ENCODE measurements at places on chromosomes 3 and 15.

- DNase-seq, result no peak
Observed at GRCh38 chr15:64694816-64695215, 80.6 kb downstream of the RBPMS2 start.

GRCh38 chr15:25055356-25056068 lies 100.7 kb downstream of the SNRPN start:
- no peak for DNase-seq

DNA sequence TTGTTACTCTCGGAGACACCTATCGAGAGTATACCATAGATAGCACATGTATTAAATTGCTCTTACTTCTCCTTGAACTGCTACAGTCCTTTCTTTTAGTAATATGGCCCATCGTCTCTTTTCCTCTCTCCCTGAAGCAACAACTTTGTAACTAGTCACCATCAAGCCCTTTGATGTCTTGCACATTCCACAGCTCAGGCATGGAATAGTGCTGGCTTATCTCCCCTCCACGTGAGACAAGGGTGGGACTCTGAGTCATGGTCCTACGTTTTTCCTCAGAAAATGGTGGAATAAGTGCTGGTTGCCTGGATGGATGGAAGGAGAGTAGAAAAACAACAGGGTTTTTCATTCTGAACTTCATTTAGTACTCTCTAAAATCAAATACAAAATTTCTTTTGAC lies 163.3 kb upstream of the MBNL1 start:
- DNase-seq, result no peak

GRCh38 chr3:48601622-48601994 lies 6.5 kb upstream of the COL7A1 start:
- no peak for DNase-seq

DNA sequence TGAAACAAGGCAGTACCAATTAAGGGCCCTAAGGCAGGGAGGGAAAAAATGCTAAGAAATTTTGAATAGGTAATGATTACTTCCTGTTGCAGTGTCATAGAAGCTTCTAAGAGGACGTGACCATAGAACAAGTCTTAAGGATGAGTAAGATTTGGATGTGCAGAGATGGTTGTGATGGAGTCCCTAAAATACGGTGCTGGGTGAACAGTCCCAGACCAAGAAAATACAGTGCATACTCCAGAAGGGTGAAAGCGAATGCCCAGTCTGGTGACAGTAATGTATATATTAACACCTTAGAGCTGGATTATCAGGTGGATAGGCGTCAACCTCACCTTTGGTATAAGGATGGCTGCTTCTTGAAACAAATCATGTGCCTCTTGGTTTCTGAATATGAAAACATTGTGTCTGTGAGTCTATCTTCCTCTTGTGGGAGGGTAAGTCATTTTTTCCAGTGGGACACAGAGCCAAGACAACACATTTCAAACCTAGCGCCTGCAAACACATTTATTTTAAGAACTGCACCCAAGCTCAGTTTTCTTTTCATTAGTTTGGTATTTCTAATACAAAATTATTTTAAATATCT lies 101.2 kb upstream of the TP63 start:
- DNase-seq, result peak; percentile 55

GRCh38 chr15:101486696-101487459 lies 2.6 kb downstream of the PCSK6 start:
- no peak for DNase-seq

GRCh38 chr3:12357456-12357855 lies 68.6 kb downstream of the PPARG start:
- DNase-seq, result no peak

GRCh38 chr15:57553526-57553925 lies 38.2 kb upstream of the MYZAP start:
- DNase-seq, result no peak

Data from activated CD4-positive, alpha-beta T cell treated with anti-CD3 and anti-CD28 coated beads, Interleukin-10, Interleukin-2, amounts not matched to agents 100 ng/mL and 50 ng/mL, durations not matched to agents 16 hours and 8 hours (primary cell).